ENCODE measurements at places on chromosomes 4 and X.

DNA sequence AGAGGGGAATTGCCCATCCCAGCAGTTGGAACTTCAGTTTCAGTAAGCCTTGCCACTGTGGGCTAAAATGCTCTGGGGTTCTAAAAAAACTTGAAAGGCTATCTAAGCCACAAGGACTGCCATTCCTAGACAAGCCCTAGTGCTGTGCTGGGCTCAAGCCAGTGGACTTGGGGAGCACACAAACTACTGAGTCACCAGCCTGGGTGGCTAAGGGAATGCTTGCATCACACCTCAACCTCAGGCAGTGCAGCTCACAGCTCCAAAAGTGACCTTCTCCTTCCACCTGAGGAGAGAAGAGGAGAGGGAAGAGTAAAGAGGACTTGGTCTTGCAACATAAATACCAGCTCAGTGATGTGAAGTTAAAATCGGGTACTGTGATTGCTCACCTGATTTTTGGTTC is 116.7 kb upstream of the GLRA2 start:
- H3K36me3 ChIP-seq = no peaks in the 10 kb centered on the region
- no peaks in the 10 kb centered on the region for H3K4me1 ChIP-seq
- no peaks in the 10 kb centered on the region for H3K27me3 ChIP-seq

GRCh38 chr4:123555233-123555806 is 158.7 kb downstream of the SPRY1 start:
- H3K27ac ChIP-seq = no peak overlapping the region
- H3K36me3 ChIP-seq = no peaks in the 10 kb centered on the region
- no peak for DNase-seq
- H3K4me1 ChIP-seq = no peaks in the 10 kb centered on the region
- no peaks in the 10 kb centered on the region for H3K27me3 ChIP-seq

DNA sequence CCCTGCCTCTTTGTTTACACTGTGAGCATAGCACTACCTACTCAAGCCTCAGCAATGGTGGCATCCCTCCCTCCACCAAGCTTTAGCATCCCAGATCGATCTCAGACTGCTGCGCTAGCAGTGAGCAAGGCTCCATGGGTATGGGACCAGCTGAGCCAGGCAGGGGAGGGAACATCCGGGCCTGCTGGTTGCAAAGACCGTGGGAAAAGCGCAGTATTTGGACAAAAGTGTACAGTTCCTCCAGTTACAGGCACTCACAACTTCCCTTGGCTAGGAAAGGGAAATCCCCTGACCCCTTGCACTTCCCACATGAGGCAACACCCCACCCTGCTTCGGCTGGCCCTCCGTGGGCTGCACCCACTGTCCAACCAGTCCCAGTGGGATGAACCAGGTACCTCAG is 26.5 kb downstream of the EGF start:
- H3K36me3 ChIP-seq = no peaks in the 10 kb centered on the region
- H3K27me3 ChIP-seq = no peaks in the 10 kb centered on the region
- no peaks in the 10 kb centered on the region for H3K4me1 ChIP-seq

DNA sequence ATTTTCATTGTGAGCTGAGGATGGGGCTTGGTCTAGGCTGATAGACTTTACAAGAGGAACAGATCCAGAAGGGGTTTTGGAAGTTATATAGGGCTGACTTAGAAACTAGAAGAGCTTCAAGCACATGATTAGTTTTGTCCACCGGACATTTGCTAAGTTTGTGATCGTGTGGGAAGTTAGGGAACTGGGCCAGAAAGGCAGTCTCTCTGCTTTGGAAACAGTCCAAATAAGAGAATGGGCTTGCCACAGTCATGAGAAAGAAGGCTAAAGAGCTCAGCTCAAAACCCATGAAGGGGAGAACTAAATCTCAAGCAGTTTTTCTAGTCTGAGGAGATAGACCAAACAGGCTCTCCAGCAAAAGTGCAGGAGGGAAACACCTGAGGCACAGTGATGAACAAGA is 67.8 kb downstream of the ZNF674 start:
- H3K36me3 ChIP-seq = peaks cover 2% of the 10 kb centered on the region
- no peaks in the 10 kb centered on the region for H3K4me1 ChIP-seq
- H3K4me3 ChIP-seq = no peak overlapping the region
- H3K27me3 ChIP-seq = no peaks in the 10 kb centered on the region

DNA sequence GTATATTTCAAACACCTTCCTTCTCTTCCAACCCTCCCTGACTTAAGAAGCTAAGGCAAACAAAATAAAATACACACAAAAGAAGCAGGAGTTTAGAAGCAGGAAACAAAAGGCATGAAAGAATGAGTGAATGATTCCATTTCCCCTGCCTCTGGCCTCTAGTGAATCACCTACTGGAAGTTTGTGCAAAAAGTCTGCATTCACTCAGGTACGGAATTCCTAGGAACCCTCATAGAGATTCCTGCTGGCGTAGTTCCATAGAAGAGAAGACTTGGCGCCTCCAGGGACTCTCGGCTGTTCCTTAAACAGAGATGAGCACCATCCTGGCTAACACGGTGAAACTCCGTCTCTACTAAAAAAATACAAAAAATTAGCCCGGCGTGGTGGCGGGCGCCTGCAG is 125.9 kb upstream of the TBL1X start:
- no peaks in the 10 kb centered on the region for H3K36me3 ChIP-seq
- H3K4me3 ChIP-seq = no peak overlapping the region
- no peak overlapping the region for H3K27ac ChIP-seq

- H3K4me1 ChIP-seq = no peaks in the 10 kb centered on the region
- no peak overlapping the region for H3K4me3 ChIP-seq
- H3K27me3 ChIP-seq = no peaks in the 10 kb centered on the region
- H3K27ac ChIP-seq = no peak overlapping the region
- H3K36me3 ChIP-seq = no peaks in the 10 kb centered on the region
Observed at GRCh38 chrX:97260679-97261078, 377.0 kb downstream of the RPA4 start.

- no peaks in the 10 kb centered on the region for H3K27me3 ChIP-seq
- H3K4me3 ChIP-seq = no peak overlapping the region
- no peak for DNase-seq
- no peaks in the 10 kb centered on the region for H3K36me3 ChIP-seq
- no peak overlapping the region for H3K27ac ChIP-seq
Observed at GRCh38 chr4:137425281-137425680, 107.0 kb downstream of the PCDH18 start.

DNA sequence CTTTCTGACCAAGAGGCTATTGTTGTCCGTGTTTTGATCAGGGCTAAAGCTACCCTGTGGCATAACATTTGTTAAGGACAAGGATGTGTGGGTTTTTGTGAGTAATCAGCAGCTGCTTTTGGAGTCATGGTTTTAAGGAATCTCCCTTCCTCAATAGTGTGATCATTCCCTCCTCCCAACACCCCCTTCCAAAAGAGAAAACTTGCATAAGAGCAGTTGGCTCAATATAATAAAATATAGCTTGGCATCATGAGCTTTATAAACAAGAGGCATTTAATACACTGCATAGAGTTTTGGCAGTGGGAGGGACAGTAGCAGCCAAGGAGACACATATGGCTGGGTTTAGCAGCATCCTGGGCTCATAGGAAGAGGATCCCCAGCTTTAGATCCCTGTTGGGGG is 84.7 kb downstream of the NHS start:
- H3K36me3 ChIP-seq = no peaks in the 10 kb centered on the region
- no peak for DNase-seq
- H3K4me1 ChIP-seq = no peaks in the 10 kb centered on the region
- no peak overlapping the region for H3K27ac ChIP-seq
- no peak overlapping the region for H3K4me3 ChIP-seq

All from CD8-positive, alpha-beta memory T cell (primary cell).